ENCODE measurements at places on chromosomes 6 and 20.
A peak's percentile ranks its signal among the peaks of the same experiment; 100 is the strongest.

DNA sequence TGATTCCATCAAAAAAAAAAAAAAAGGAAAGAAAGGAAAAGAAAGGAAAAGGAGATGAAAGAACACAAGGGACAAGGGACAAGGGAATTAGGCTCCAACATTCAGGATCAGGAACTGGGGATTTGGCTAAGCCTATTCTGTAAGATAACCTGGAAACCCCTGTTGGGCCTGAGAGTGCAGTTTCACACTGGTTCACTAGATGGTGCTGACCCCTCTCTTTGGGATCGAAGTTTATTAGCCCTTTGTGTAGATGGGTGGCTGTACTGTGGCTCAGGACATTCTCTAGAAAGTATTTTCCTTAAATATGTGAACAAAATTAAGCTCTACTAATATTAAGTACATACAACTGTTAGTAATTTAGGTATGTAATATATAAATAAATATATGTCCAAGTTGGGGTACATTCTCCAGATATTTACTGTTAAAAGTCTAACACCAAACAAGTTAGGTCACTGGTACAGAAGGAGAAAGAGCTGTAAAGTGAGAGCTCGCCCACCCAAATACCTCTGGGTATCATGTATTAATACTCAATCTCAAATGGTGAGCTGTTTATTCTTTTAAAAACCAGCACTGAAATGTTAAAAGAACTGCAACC, 6.3 kb downstream of the OR2A4 start:
- peak; percentile 53 for DNase-seq

DNA sequence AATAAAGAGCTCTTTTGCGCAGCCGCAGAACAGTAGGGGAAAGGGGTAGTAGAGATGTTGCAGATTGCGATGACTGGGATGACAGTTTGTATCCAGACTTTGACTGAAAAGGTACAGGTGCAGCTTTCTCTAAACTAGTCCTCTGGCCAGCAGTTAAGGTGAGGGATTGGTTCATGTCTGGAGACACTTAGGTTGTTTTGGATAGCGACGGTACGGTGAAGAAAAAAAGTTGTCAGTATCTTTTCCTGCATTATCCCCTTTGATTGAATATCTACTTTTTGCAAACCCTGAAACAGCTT, 537 bp downstream of the PRR3 start:
- DNase-seq = no peak

DNA sequence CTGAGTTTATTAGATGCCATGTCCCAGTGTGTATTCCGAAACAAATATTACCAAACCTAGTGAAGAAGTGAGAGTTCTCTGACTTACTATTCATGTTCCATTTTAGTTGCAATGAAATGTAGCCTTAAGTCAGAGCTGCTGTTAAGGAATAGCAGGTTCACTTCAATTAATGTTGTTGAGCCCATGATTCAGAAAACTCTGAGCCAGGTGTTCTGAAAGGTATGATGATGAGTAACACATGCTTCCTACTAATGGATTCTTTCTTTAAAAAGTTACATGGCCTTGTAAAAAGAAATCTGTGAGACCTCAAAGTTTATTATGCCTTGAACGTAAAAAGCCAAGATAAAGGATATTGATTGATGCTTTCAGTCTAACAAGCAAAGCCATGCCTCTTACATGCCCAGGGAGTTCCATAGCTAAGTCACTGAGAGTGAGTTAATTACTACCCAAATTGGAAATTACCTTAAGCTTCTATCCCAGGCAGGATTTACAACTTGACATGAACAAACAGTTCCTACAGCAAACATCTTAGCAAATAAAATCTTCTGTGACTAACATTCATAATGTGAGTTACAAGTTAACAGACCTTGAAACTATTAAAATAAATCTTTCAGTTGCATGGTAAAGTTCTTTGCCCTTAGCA, 122.9 kb downstream of the AKAP7 start:
- DNase-seq = no peak

DNA sequence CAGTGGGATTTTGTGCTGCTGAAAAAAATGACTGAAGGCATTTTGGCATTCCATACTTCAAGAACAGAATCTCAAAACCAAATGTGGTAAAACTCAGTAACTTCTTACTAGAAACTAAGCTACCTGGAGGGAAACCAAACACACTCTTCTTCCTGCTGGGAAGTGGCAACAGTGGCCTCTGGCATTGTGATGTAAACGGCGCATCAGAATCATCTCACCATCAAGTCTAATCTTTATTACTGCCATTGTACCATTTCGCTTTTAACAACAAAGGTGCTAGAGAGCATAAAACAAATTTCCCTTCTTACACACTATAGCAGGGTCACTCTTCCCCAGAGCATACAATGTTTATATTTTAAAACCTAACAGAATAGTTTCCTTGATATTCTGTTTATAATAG, 101.6 kb upstream of the CEP162 start:
- DNase-seq = no peak

DNA sequence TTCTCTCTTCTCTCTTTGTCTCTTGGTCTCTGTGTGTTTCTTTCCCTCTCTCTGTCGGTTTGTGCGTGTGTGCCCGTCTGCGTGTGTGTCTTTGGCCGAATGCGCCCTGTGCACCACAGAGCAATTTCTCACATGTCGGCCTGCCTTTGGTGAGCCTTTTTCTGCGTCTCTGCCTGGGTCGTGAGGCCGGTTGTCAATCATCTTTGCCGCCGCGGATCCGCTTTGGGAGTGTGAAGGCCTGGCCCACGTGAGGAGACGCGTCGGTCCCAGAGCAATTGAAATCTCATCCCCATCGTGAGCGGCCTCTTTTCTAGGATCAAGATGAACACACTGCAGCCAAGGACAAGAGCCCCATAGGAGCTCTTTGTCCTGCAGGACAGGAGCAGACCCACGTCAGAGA, 580.7 kb upstream of the ZNF337 start:
- no peak for DNase-seq

- DNase-seq = no peak
Observed at GRCh38 chr6:144823131-144823530, 538.0 kb downstream of the UTRN start.

GRCh38 chr20:56368351-56369134, 9.8 kb downstream of the FAM210B start:
- DNase-seq = peak; percentile 87

DNA sequence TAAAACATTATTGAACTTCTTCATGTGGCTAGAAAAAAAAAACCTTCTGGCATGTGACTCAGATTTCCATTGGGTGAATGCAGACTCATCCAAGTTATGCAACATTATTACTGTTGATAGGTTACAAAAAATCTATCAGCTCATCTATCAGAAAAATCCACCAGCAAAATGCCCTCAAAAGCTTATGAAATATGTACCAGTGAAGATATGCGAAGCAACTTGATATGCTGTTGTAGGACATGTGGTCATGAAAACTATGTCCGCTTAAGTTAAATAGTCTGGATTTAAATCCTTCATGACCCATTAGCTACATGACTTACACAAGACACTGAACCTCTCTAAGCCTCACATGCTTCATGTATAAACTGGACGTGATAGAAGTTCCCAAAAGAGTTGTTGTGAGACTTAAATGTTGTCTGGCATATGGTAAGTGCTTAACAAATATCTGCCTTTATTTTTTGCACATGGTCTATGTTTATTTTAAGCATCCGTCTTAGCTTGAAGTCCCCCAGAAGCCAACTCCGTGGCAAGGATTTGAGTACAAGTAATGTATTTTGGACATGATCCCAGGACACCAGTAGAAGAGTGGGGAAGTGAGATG, 12.5 kb upstream of the BFSP1 start:
- DNase-seq = no peak

- no peak for DNase-seq
Observed at GRCh38 chr6:34360556-34360955, 31.9 kb downstream of the NUDT3 start.

DNA sequence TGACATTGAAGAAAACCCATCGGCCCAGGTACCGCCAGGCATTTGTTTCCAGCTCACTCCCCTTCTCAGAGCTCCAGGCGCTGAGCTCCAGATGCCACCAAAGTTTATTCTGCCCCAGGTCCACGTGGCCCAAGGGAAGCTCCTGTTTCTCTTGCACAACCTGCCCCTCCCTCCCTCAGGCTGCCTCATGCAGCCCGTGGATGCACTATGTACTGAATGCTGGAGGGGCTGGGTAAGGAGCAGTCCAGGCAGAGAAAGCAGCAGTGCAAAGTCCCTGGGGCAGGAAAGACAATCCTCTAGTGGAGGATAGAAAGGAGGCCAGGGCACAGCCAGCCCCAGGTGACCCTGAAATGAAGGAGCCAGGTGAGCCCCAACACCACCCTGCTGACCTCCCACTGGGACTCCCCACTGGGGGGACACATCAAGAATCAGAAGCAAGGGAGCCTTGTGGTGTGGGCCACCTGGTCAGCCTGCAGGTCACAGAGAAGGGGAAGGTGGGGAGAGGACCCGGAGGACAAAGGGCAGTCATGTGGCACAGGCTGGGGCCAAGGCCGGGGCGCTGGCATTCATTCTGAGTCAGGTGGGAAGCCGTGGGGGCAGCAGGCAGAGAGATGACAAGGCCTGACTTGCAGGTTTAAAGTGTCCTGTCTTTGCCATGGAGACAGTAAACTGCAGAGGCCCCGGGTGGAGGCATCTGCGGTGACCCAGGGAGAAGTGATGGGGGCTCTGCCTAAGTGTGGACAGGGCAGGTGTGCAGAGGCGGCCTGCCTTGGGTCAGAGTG, 230.1 kb downstream of the PREX1 start:
- no peak for DNase-seq

DNA sequence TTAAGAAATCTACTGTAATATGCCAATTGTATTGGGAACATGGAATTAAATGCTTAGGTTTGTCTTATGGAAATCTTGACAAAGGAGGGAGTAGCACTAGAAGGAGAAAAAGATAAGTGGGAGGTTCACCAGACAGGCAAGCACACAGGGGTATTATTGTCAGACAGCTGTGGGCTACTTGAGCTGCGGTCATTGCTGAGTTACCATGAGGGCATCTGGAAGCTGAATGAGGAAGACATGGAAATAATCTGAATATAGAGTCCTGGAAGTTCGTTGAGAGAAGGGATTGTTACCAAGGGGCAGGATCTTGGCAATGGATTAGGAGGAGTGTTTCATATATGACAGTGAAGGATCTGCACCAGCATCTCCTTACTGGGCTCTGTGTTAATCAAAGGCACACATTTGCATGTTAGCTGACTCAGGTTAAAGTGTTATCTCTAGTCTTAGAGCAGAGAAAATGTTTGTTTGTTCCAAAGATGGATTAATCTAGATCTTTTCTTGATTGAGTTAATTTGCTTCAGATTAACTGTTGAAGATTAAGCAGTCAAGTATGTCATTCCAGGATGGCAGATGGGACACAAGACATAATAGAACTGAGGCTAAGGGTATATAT, 53.0 kb upstream of the SUPT3H start:
- no peak for DNase-seq

DNA sequence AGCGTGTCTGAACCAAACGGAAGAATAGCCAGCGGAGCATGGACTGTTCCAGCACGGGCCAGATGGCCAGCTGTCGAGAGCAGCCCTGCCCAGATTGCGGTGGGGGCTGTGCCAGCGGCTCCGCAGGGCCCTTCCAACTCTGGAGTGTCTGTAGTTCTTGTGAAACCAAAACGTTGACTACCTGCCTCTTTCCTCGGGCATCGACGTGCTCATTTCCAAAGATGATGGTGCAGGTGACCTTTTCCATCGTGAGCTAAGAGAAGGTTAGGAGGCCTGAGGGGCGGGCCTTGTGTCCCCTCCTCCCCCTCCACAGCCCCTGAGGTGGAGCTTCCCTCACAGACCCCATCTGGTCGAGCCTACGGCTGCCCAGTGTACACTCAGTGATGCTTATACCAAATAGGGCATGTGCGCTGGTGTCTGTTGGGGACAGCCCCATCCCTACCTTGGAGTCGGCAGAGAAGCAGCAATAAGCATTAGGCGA, 12.9 kb upstream of the C20orf144 start:
- peak; percentile 66 for DNase-seq

GRCh38 chr20:50291254-50292078, 100.8 kb downstream of the CEBPB start:
- DNase-seq = no peak

DNA sequence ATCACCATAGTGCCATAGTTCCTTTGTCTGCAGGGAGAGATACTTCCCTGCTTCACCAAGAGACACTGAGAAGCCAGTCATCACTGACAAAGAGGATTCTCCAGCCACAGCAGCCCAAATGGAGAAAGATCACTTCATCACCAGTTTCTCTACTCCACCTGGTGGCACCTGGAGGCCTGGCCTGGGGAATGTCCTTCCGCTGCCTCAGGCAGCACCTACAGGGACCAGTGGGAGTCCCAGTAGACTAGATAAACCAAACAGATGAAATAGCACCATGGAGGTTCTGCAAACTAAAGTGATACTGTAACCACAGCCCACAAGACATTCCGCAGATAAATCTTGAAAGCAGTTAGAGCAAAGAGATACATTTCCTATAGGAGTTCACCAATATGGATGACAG, 266.5 kb downstream of the C6orf118 start:
- DNase-seq = no peak

- DNase-seq = no peak
Observed at GRCh38 chr20:37770908-37771307, 77.1 kb downstream of the CTNNBL1 start.

DNA sequence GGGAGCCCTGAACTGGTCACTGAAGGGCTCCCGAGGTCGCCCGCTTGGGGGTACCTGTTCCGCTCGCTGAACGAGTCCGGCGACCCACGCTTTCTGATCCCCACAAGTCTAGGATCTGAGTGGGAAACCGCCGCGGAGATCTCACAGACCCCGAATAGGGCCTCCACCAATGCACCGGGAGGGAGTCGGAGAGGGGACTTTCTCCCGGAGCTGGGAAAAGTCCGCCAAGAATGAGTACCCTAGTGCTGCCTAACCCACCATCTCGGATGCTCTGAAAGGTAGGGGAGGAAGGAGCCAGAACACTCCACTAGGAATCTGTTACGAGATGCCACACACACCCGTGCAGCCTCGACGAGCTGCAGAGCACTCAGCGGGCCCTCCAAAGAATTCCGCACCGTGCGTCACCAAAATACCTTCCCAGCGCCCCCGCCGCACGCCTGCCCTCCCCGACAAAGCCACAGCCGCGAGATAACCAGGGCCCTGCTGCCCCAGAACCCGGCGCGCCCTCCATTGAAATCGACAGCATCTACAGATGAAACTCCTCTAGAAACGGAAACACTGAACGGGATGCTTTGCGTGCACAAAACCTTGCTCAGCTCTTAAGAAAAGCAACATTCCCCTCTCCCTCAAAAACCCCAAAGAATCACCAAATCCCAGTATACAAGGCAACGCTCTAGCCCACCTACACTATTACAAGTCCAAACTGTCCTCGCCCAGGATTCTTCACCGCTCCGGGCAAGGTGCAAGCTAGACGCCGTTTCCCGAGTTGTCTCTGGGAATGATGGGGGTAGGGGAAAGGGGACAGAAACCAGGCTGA, 686 bp downstream of the COL12A1 start:
- no peak for DNase-seq

- no peak for DNase-seq
Observed at GRCh38 chr6:82363428-82364086, at the start of gene TPBG. TSS of gene TPBG (plus strand) at chr6:82363817. CDS start at chr6:82364962, 1,145 bp downstream.

Data from globus pallidus (tissue), 1 donor.